ENCODE measurements at places on chromosomes 7 and 10.

GRCh38 chr10:5895804-5896203, 5.8 kb downstream of the FBH1 start:
- no peak for DNase-seq

DNA sequence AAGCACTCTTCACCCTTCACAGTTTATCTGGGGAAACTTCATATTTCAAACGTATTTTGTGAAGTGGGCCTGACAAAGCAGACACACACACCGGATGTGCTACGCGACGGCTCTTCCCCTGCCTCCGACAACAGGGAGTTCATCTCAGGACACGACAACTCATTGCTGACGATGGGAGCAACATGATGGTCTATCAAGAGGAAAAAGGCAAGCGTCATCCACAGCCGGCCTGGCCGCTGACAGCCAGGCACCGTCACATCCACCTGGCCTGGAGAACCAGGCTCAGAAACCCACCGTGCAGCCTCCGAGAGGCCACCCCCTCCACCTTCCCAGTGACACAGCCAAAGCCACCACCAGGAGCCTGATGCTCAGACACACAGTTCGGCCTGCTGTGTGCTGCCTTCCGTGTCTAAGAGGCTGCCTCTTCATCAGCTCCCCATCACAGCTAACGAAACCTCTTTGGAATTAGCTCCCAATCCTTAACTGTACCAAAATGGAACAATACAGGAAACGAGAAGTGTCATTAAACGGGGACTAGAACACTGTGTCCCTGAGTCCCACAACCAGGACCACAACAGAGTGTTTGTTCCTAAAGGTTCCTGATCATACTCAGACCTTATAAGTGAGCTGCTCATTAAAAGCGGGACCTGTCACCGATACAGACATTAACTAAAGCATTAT, 76.7 kb downstream of the SFMBT2 start:
- no peak for DNase-seq

DNA sequence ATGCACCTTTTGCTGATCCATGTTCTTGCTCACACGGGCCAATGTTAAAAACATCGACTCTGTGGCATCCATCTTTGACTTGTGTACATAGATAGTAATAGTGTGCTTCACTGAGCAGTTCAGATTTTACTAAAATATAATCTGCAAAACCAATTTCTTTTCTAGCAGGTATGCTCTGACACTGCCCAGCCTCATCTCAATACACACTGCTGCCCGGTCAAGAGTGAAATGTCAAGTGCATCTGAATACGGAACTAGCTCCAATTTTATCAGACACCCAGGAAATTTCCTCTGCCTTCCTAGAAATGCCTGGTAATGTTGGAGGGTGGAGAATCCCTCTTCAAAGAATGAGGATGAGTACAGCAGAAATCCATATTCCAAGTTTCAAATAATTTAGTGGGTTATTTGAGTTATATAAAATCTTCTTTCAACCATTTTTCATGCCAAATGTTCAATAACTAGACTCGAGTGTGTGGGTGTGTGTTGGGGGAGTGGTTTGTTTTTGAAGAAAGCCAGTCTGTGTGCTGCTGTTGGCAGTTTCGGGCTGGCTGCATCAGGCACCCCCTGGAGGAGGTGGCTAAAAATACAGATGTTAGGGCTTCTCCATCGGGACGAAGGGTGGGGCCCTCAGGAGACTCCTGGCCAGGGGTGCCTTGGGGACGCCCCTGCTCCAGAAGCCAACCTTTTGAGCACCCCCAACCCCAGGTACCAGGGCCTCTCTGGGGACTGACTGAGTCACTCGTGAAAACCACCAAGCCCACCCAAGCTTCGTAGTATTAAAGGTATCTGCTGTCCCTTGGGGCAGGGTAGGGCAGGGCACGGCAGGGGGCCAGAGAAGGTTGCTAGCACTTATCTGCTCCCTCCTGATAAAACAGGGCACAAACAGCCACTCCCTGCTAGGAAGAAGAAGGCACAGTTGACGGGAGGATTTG, 15.4 kb downstream of the CTBP2 start:
- peak; percentile 78 for DNase-seq

- DNase-seq, result no peak
These were observed 34.6 kb downstream of the MPLKIP start for GRCh38 chr7:40099837-40100236.

DNA sequence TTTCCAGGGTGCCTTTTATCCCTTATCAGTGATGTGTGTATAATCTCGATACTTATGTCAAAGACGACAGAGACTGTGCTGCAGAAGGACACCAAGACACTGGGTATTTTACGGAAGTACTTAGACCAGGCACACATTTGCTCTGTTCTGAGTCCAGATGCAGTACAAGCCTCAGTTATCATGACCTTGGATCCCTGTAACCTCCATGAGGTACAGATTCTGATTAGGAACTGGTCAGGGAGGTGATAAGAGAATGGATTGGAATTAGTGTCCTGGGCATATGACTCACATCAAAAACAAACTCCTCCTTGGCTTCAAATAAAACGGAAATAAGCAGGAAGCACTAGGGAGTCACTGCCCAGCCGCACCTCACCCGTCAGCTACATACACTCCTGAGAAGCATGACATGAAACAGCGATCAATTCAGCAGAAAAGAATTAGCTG, 146.5 kb downstream of the SFMBT2 start:
- no peak for DNase-seq

GRCh38 chr7:63521-64021, 128.8 kb upstream of the FAM20C start:
- DNase-seq, result no peak

DNA sequence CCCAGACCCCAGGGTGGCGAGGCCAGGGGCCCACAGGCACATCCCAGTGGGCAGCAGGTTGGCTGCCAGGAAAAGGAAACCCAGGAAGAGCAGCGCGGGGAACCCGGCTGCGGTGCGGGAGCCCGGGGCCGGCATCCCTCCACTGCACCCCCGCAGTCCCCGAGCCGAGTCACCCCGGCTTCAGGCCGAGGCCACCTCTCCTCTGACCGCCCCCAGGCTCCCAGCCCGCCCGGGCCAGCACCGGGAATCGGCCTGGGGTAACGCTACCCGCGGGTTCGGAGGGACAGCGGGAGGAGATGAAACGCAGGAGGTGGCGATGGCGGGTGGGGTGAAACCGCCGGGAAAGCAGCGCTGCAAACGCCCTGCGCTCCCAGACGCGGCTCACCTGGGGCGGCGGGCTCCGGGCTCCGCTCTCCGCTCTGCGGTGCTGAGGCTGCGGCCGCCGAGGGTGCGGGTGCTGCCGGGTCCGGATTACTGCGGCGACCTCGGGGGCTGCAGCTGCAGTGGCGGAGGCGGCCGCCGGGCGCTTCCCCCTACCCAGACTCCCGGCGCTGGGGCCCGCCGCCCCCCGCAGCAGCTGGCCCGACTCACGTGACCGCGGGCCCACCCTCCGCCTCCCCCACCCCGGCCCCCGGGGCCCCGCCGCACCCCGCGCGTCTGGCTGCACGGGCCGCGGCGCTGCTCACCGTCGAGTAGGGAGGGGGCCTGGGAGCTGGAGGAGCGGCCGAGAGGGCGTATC, at the start of gene SCRN1:
SCRN1 (minus strand) TSS at position 545 of the 739 bp plus-strand sequence. CDS start 20,734 bp downstream, outside the sequence.
- DNase-seq, result peak; percentile 13

GRCh38 chr7:81676813-81677212, 93.0 kb downstream of the HGF start:
- DNase-seq, result no peak

GRCh38 chr7:31099451-31100444, 47.6 kb downstream of the ADCYAP1R1 start:
- no peak for DNase-seq

DNA sequence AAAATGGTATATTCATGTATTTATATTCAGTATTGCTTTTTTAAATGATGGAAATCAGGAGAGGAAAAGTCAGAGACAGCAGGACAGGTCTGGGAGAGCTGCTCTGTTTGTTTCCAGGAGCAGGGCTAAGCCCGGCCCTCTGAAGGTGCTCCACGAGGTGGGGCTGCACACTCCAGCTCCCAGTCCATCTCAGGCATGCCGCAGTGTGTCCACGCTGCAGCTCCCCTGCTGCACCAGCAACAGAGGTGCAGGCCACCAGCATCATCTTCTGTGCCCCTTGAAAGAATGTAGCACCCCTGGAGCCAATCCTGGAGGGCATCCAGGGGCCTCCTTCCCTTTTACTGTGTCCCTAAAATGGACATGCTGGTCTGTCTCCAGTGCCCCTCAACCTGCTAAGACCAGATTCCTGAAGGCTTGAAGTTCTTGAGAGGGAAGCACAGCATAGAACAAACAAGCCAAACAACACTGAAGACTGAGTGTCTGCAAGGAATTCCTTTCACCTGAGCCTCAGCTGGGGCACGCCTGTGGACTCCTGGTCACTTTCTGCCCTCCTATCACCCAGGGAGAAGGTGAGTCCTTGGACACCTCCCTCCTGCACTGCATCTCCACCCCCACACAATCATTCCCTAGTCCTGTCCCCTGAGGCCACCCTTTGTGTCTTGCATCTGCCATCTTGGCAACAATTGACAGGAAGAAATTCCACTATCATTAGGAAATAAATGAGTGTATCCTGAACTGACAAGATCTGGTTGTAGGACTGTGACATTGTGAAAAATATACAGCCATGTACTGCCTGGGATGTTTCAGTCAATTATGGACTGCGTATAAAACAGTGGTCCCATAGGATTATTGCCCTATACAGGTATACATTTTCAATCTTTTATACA, 100.5 kb downstream of the CXCL12 start:
- DNase-seq, result no peak

GRCh38 chr10:48517482-48517881, 87.4 kb downstream of the ARHGAP22 start:
- DNase-seq, result peak; percentile 53

- DNase-seq, result no peak
These were observed 18.6 kb downstream of the INA start for GRCh38 chr10:103295374-103296015.

- no peak for DNase-seq
These were observed 45.9 kb upstream of the GNAI1 start for GRCh38 chr7:80088705-80089104.

DNA sequence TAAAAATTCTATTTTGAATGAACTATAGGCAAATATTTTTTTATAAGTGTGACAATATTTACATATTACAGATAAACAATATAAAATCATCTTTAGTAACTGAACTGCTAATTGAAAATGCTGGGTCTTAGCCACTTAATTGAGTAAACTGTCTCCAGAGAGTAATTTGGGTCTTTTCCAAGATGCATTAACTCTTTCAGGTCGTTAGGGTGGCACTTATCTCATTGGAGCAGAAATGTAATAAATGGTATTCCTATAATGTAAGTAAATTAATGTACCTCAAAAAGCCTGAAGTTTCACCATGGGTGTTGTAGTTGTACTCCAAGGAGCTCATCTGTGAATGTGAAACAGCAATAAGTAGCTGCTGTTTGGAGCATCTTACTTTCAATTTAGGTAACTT, 208.5 kb downstream of the EXOC4 start:
- DNase-seq, result no peak

- DNase-seq, result no peak
These were observed 149.4 kb downstream of the LYZL1 start for GRCh38 chr10:29438271-29438670.

GRCh38 chr7:131106681-131107336, 220.9 kb upstream of the MKLN1 start:
- DNase-seq, result peak; percentile 40

DNA sequence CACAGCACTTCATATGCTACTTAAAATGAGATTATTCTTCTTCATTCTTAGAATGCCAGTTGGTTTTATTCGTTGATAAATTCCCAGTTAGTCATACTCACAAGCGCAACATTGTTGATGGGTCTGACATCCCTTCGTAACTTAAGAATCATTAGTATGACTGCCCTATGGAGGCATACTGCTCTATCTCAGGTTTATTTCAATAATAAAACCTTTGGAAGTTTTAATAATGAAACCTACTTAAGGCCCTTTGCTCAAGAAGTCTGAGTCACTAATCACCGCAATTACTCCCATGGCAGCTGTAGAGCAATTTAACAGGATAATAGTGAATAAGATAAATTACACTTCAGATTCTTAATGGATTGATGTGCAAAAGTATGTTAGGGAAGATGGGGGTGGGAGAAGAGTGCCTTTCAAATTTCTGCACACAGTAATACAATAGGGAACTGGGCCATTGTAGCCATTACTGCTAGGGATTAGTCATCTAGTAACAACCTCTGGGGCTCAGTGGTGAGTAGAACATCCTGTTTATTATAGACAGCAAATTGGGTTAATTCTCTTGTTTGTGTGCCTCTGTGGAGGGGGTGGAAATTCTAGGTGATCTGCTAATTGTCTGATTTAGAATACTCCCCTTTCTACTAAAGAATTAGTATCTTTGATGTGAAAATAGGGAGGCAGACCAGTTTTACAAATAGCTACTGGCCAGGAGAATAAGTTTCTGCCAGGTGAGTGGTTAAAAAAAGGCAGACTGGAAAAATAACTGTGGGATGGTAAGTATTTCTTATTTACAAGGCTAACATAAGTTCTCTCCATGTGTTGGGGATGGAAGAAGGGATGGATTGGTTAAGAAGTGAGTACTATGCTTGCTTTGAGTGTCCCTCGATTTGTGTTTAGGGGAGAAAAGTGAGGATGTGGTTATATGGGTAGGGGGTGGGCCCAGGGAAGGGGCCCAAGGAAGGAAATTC, 74.5 kb upstream of the VKORC1L1 start:
- peak; percentile 24 for DNase-seq

GRCh38 chr7:126937171-126937570, 315.6 kb downstream of the GRM8 start:
- no peak for DNase-seq

- no peak for DNase-seq
These were observed 27.2 kb downstream of the SVIL start for GRCh38 chr10:29607576-29607975.

- no peak for DNase-seq
These were observed 121.5 kb upstream of the LAMB4 start for GRCh38 chr7:108251700-108252099.

DNA sequence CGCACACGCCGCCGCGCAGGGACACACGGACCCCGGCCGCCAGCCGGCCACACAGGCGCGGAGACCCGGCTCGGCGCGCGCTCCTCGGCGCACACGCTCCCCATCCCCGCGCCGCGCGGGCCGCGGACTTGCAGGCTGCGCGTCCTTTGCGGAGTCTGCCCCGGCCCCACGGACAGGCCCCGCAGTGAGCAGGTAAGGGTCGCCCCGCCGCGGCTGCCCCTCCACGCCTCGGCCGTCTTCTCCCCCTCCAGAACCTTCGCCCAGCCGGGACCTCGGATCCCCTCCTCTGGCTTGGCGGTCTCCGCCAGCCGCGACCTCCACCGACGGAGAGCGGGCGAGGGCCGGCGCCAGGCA, 356 bp downstream of the ADCYAP1R1 start:
- no peak for DNase-seq

GRCh38 chr10:49334964-49335363, 36.0 kb downstream of the C10orf71 start:
- no peak for DNase-seq

DNA sequence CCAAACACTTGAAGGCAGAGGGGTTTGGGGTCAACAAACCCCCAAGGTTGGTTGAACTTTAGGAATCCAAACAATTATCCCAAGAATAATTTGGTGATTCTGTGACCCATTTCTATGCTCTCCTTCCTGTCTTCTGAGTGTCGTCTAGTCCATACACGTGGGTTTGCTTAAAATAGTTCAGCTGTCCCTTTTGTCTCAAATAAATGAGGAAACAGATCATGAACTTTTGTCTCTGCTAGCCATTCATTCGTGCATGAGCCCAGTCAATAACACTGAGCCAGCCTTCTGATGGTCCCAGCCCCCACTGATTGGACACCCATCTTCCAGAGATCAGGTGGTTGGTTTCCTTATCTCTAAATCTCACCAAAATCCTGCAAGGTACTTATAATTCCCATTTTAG, 255.4 kb downstream of the PRPF18 start:
- peak; percentile 6 for DNase-seq

Measured in inflammatory macrophage treated with lipopolysaccharide for 4 hours (primary cell).